ENCODE measurements at places on chromosomes 3 and 15.

- no peak for DNase-seq
Observed at GRCh38 chr3:127673191-127674100, 694 bp downstream of the ABTB1 start.

GRCh38 chr3:124761250-124761796, 31.1 kb downstream of the UMPS start:
- peak; percentile 75 for DNase-seq

GRCh38 chr15:40918799-40919392, 10.2 kb upstream of the DLL4 start:
- DNase-seq, result no peak

DNA sequence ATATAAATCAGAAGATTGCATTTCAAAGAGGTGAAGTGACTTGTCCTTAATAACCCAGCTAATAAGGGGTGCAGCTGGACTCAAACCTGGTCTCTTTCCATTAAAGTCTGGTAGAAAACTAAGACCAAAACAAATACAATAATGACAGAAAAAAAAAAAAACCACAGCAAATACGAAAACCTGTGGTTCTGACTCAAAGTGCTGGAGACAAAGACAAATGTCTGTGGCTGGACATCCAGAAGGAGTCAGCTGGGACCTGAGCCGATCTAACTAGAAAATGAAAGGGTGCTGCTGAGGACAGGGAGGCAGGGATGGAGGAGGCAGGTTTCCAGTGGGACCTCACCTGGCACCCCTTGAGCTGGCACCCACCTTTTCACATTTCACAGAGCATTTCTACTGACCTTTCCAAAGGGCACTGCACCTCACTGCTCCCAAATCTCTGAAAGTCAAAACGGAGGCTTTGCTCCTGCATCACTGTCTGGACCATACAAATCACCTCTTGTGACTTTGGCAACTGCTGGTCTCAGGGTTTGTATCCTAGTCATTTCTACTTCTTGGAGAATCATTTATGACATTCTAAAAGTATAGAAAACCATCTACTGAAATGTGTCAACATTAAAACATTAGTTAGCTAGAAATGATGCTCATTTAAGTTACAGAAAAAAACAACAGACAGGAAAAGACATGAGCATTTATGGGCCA, 61.7 kb downstream of the CCNL1 start:
- DNase-seq, result no peak

GRCh38 chr3:38725726-38726419, 76.4 kb upstream of the SCN5A start:
- DNase-seq, result no peak

DNA sequence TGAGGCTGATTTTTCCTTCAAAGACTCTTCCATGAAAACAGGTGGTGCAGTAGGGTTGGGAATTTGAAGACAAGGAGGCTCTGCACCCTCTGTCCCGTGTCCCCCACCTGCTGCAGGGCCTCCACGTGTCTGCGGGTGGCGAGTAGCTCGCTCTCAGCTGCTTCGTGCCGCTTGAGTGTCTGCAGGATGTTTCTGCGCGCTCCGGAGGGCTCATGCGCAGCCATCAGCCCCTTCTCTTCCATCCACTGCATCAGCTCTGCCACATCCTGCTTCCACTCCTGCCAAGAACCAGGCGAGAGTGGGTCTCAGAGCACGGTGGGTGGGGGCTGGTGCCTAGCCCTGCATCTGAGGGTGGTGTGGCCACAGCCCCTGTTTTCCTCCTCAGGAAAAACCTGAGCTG, 17.8 kb downstream of the SPTBN5 start:
- no peak for DNase-seq

GRCh38 chr3:189014526-189014925, 157.2 kb upstream of the TPRG1 start:
- no peak for DNase-seq

DNA sequence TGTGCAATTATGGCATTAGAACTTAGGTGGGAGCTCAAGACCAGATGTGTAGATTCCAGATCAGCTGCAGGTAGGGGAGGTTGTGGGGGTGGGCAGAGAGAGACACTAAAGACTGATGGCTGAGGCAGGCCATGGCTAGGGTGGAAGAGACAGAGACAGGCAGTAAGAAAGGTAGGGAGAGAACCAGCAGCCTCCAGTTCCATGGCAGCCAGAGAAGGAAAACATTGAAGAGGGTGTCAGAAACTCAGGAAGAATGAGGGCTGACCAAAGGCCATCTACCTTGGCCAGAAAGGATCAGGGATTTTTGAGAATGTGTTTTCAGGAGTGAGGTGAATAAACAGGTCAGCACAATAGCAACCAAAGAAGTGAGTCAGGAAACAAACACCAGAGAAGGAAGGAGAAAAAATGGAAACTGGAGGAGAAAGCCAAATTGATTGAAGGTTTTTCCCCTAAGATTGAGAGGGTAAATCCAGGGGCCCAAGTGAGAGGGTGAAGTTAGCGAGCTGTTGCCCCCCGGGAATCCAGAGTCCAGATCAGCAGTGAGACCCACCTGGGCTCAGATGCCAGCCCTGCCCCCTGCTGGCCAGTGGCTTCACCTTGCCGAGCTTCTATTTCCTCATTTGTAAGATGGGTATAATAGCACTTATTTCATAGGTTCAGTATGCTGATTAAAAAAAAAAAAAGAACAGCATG, 41.0 kb downstream of the ABHD2 start:
- DNase-seq, result no peak

DNA sequence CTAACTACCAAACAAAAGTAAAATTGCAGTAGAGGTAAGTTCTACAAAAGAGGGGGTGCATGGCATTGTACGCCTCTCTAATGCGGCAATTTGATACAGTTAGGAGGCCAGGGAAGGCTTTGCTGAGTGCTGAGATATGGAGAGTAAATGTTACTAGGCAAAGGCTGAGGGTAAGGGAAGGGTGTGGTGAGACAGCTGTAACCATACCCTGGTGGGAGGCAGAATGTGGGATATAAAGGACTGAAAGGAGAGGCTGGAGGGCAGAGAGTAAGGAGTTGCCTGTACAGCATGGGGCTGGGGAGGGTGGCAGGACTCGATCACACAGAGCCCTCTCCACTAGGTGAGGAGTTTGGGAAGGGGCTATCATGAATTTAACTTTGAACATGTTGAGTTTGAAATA, 106.3 kb downstream of the PDCD6IP start:
- no peak for DNase-seq

DNA sequence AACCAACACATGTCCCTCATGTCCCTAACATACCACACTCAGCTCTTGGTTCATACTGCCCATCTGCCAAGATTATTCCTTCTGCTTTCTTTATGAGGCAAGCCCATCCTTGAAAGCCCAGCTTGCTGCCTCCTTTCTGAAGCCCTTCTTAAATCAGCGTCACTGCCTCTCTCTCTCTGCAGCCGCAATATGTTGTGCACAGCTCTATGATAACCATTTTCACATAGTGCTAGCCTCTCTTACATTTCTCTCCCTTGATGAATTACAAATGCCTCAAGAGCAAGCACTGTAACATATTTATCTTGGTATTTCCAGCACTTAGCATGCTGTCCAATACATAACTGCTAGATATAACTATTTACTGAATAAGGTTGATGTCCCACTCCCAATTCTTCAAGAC, 86.5 kb downstream of the TNIK start:
- no peak for DNase-seq

DNA sequence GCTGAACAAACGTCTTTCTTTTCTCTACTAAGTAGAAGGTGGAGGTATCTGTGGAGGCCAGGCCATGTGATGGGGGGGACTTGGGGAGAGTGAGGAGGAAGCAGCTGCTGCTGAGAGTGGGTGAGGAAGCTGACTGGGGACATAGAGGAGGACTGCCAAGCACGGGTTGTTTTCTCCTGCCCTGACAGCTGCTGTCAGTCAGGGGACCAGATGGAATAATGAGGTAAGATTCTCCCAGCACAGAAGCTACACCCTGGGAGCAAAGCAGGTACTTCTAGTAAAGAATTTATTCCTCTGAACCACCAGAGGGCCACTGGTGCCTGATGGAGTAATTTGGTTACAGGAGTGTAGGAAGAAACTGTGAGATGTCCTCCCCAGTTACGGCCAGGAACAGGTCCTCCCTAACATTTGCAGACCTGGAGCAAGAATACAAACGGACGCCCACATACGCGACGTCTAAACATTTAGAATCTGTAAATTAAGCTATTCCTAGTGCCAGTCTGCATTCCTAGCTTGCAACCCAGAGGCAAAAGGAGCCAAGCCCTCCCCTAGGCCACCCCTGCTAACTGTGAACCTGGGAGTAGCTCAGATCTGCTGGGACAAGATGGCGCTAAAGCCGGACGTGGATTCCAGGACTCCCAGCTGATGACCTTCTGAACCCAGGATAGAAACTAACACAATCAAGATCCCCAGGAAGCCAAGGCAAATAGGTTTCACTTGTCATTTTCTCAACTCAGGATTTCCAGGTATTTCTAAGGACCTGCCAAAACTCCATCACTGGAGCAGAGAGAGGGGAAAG, 14.8 kb downstream of the CRYGS start:
- DNase-seq, result no peak

DNA sequence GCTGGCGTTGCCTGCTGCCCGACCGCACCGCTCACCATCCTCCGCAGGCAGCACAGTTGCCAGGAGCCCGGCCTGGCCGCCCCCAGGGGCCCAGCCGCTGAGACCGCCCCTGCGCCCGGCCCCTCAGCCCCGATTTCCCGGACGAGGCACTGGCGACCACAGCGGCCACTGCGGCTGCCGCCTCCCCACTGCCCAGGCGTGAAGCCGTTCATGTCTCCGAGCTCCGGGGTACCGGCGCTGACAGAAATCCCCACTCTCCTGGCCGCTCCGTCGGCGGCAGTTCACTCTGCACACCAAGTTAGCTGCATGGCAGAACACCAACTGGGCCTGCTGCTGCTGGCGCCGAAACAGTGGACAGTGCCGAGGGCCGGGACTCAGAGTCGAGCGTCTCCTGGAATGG, 8.5 kb downstream of the SELENOT start:
- no peak for DNase-seq

GRCh38 chr3:53845103-53845880, 927 bp downstream of the CHDH start:
- DNase-seq, result no peak

DNA sequence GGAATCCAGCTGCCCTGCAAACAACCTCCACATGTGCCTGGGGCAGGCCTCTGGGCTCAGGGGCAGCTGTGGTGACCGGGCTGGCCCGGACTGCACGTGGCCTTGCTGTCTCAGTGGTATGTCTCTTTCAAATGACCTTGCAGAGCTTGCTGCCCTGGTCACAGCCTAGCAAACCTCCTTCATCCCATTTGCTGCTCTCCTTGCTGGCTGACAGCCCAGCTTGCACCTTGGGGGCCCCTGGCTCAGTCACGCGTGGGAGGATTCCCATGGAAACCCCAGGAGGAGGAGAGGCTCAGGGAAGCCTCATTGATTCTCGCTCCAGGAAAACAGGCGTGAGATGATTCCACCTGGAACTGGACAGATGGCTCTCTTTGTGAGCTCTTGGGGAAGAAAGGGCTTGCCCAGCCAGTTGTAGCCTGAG, 5.6 kb downstream of the SPSB4 start:
- peak; percentile 34 for DNase-seq

DNA sequence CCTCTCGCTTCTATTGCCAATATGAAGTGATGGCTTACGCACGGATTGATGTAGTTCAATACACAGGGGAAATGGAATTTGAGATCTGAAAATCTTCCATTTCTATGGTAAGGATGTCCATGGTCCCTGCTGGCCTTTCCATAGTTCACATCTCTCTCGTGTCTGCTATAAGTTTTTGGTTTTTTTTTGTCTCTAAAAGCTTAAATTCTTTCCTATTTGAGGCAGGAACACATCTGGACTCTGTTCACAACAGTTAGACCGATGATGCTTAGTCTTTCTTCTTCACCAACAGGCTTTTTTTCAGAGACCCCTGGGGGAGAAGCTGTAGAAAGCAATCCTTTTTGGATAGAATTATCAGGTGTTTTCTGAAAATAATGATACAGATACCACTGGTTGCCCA, 108.1 kb downstream of the XXYLT1 start:
- DNase-seq, result no peak

DNA sequence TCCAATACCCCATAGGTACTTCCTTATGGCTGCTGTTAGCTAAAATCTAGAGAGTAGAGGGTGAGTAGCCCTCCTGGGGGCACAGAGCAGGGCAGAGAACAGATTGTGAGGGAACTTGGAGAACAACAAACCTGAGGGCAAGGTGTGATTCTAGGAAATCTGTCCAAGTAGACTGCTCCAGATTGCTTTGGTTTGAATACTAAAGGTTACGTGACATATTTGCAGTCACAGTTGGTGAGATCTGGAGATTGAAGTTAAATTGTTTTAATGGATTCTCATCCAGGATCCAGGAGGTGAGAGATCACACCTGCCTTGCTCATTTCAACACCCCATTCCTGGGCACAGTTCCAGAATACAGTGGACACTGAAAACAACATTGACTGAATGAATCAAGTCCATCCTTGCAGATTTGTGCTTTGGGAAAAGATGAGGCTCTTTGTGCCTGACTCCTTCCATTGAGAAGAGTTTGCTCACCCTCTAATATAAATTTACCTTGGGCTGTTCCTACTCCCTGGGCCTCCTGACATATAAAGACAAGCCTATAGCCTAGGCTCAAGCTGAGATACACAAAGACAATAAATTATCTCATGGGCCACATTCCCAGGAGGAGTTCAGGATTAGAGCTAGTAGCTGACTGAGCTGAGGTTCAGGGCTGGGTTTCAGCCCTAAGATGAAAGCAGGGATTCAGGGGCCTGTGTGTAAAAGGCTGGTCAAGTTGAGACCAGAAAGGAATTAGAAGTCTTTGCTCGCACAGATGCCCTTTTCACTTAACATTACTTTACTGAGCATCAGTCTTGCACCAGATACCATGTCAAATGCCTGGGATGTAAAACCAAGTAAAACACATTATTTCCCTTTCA, 400.9 kb upstream of the MCTP2 start:
- no peak for DNase-seq

- DNase-seq, result no peak
Observed at GRCh38 chr3:70531063-70531657, 218.7 kb upstream of the MDFIC2 start.
